ENCODE measurements at places on chromosomes 2 and 18. TPM values are rescaled to one million over a fixed set of nuclear protein-coding genes. Genes with fewer than 3 reads are reported as not detected.

KATNAL2 gene
- total RNA-seq: not detected

DSEL gene
- total RNA-seq: 0.18 TPM

SERPINB13 gene
- total RNA-seq: not detected

CAVIN2 gene
- not detected for total RNA-seq

DSC2 gene
- total RNA-seq: 22.7 TPM

MGAT4A gene
- total RNA-seq: 72.3 TPM

- H3K4me1 ChIP-seq: no peaks in the 10 kb centered on the region
- no peaks in the 10 kb centered on the region for H3K36me3 ChIP-seq
- DNase-seq: no peak
- no peak overlapping the region for H3K27ac ChIP-seq
- H3K27me3 ChIP-seq: no peaks in the 10 kb centered on the region
Observed at GRCh38 chr2:70703900-70704549, 64.0 kb downstream of the ADD2 start.

- no peak for DNase-seq
- H3K27me3 ChIP-seq: no peaks in the 10 kb centered on the region
- no peaks in the 10 kb centered on the region for H3K36me3 ChIP-seq
- no peak overlapping the region for H3K4me3 ChIP-seq
Observed at GRCh38 chr18:61530681-61531080, 197.5 kb downstream of the CDH20 start.

GRCh38 chr18:35022426-35023001 is 18.7 kb upstream of the MAPRE2 start:
- H3K36me3 ChIP-seq: no peaks in the 10 kb centered on the region
- H3K27me3 ChIP-seq: no peaks in the 10 kb centered on the region
- no peak for DNase-seq
- H3K27ac ChIP-seq: no peak overlapping the region
- no peak overlapping the region for H3K4me3 ChIP-seq
- H3K4me1 ChIP-seq: no peaks in the 10 kb centered on the region

GRCh38 chr2:219733746-219734145 is 106.3 kb downstream of the SLC4A3 start:
- no peak overlapping the region for H3K27ac ChIP-seq
- H3K36me3 ChIP-seq: no peaks in the 10 kb centered on the region
- peaks cover 12% of the 10 kb centered on the region for H3K4me1 ChIP-seq
- H3K27me3 ChIP-seq: no peaks in the 10 kb centered on the region

- no peaks in the 10 kb centered on the region for H3K36me3 ChIP-seq
- H3K4me3 ChIP-seq: no peak overlapping the region
- no peaks in the 10 kb centered on the region for H3K27me3 ChIP-seq
- no peak overlapping the region for H3K27ac ChIP-seq
- H3K4me1 ChIP-seq: no peaks in the 10 kb centered on the region
Observed at GRCh38 chr2:229388731-229389130, 117.6 kb upstream of the PID1 start.

- no peaks in the 10 kb centered on the region for H3K27me3 ChIP-seq
- H3K4me1 ChIP-seq: no peaks in the 10 kb centered on the region
- H3K36me3 ChIP-seq: no peaks in the 10 kb centered on the region
- H3K27ac ChIP-seq: no peak overlapping the region
Observed at GRCh38 chr18:47260120-47260923, 8.9 kb upstream of the SKOR2 start.

- H3K27me3 ChIP-seq: no peaks in the 10 kb centered on the region
- no peak overlapping the region for H3K27ac ChIP-seq
- DNase-seq: no peak
- no peak overlapping the region for H3K4me3 ChIP-seq
- peaks cover 11% of the 10 kb centered on the region for H3K4me1 ChIP-seq
Observed at GRCh38 chr18:74243127-74243526, 48.6 kb downstream of the CYB5A start.

GRCh38 chr2:6940820-6941219 is 23.6 kb downstream of the RNF144A start:
- DNase-seq: no peak
- no peaks in the 10 kb centered on the region for H3K27me3 ChIP-seq
- no peaks in the 10 kb centered on the region for H3K36me3 ChIP-seq
- H3K4me3 ChIP-seq: no peak overlapping the region

- no peak overlapping the region for H3K27ac ChIP-seq
- no peak overlapping the region for H3K4me3 ChIP-seq
- DNase-seq: no peak
- H3K4me1 ChIP-seq: no peaks in the 10 kb centered on the region
Observed at GRCh38 chr2:204849892-204850291, 304.6 kb downstream of the PARD3B start.
